ENCODE measurements at places on chromosomes 6 and 20. TPM values are rescaled to one million over a fixed set of nuclear protein-coding genes. Genes with fewer than 3 reads are reported as not detected.

DNA sequence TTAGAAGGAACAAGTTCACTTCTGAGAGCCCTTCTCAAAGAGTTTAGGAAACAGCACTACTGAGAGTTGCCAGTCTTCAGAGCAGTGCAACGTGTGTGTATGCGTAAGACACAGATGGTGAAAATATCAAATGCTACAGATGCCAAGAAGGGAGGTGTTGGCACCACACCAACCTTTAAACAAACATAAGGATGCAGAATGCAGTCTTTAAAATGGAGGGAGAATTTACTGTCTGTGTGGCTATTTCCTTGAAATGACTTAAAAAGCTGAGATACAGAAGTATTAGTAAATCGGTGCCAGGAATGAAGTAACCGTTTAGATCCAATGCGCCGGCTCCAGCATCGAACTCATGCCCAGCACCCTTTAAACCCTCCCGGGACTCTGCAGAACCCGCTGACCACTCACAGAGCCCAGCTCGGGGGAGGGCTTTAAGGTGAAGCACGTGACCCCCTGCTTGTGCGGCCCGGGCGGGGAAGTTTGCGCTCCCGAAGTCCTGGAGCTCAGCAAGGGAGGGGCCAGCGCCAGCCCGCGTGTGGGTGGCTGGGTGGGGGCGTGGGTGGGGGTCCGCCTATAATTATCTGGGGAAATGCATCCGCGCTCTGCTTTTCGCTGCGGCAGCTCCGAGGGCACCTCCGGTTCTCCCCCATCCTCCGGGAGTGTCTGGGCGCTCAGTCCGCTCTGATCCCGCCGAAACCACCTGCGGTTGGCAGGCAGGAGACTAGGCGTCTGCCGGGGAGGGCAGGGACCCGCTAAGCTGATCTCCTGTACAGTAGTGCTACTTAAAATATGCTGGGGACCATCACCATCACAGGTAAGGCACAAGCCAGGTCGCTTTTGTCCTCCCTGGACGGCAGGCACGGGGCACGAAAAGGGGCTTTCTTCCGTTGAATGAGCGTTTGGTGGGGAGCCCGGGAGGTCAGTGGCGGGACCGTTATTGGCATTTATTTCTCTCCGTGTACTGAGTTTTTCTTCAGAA is 66.0 kb downstream of the ZBTB2 start:
- peak; percentile 68 for DNase-seq

IL17A gene
- not detected for total RNA-seq

GRCh38 chr6:115221198-115221597 is 839.5 kb downstream of the FRK start:
- DNase-seq: no peak

BPIFB6 gene
- total RNA-seq: not detected

WFDC13 gene
- not detected for total RNA-seq

VPS16 gene
- 37.5 TPM for total RNA-seq

MCCD1 gene
- total RNA-seq: not detected

OR2B6 gene
- not detected for total RNA-seq

DNA sequence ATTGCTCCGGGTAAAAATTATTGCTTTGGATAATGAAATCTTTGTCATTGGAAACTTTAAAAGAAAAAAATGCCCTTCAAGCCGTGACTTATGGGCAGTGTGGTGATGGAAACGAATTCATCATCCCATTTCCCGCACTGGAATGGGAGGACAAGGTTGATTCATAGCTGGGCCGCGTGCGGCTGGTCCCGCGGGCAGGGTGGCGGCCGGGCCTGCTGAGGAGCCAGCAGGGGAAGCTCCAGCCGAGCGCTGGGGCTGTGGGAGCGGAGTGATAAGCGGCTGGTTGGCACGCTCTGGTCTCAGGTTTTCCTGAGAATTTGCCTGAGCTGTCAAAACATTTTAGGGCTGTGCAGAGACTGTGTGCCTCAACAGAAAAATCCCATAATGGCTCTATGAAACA is 351.7 kb downstream of the CDC5L start:
- peak; percentile 51 for DNase-seq

DNA sequence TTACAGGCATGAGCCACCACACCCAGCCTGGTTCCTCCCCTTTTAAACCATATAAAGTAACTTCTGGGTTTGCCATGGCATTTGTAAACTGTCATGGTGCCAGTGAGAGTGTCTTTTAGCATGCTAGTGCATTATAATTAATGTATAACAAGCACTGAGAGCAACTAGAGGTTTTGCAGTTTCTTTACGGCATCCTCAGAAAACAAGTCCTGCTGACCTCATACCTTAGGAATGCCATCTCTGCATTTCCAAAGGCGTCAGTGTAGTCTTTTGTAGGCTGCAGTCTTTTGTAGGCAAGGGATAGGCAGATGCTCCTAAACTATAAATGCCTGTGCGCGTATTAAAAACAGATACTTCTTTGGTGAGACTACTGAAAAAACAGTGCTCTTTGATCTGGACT is 75.0 kb upstream of the EZR start:
- peak; percentile 73 for DNase-seq

DNA sequence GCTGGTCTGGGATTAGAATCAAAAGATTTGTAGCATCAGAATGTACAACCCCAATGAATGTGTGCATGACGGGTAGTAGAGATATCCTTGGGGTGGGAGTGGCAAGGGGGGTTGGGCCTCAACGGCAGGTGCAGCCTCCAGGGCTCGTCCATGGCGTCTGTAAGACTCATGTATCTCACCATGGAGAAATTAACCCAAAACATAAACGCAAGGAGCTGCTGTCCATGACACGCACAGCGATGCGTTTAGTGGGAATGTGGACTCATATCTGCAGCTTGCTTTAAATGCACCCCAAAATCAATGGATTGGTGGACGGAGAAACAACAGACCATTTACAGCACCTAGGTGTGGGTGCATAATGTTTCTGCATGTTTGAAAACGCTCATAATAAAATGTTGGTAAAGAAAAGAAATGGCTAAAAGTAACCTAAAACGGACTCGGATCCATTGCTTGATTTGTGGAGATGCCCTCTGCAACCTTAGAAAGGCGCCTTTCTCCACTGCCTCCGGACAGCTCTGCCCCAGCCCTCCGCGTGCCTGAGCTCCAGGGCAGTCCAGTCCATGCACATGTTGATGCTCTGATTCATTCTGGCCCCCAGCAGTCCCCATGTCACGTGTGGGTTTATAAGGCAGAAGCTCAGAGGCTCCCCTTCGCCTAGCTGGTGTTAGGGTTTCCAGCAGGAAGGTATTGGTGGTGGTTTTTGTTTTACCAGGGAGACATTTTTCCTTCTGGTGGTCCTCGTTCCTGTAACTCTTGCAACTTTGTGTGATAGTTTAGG is 24.5 kb downstream of the PYGB start:
- no peak for DNase-seq

- DNase-seq: no peak
These were observed 21.1 kb downstream of the SCUBE3 start for GRCh38 chr6:35234901-35235300.

DNA sequence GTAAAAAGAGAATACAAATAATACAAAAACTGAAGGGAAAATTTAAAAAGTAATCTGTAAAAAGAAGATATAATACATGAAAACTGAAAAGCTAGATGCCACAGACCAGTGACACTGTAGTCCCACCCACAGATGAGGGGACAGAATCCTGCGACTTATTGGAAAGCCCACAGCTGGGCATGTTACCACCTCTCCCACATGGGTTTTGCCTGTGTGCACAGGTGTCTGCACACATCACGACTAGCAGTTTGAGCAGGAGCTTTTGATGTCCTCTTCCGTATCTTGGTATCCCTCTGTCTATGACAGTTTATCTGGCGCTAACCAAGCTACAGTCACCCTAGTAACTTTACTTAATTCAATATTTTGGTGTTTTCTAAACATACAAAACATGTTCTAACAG is 291.1 kb upstream of the EXOC2 start:
- DNase-seq: peak; percentile 17

DNA sequence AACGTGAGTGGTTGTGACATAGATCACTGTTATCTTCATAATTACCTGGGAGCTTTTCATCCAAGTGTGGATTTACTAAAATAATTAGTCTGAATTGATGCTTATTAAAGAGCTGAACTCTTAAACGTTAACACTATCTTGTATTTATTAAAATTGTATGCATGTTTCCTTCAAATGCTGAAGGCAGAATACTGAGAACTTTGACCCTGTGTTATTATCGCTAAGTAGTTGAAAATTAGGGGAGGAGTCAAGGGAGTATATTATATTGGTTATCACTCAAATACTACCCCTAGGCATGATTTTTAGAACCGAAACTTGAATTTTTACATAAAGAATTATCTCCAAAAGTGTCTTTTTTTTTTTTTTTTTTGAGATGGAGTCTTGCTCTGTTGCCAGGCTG is 5.8 kb downstream of the VAPB start:
- no peak for DNase-seq

DNA sequence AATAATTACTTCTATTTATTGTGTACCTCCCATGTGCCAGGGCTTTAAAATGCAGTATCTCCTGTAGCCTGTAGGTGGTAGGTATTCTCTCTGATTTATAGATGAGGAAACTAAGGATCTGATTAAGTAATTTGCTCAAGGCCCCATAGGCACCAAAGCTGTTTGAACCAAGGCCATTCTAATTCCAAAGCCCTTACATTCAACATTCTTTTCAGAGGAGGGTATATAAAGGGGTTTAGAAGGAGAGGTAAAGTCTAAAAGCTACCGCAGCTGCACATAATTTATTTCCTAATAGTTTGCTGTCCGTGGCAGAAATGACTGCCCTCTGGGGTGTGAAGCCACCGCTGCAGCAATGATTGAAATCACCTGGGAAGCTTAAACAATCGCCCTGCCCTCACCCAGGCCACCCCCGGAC is 95.0 kb upstream of the FAM8A1 start:
- DNase-seq: no peak

- no peak for DNase-seq
These were observed 229.0 kb downstream of the ZNF217 start for GRCh38 chr20:53364646-53365045.

GRCh38 chr20:22455259-22455658 is 129.1 kb downstream of the FOXA2 start:
- DNase-seq: no peak

- no peak for DNase-seq
These were observed 76.9 kb upstream of the CCN2 start for GRCh38 chr6:132028029-132028428.

DNA sequence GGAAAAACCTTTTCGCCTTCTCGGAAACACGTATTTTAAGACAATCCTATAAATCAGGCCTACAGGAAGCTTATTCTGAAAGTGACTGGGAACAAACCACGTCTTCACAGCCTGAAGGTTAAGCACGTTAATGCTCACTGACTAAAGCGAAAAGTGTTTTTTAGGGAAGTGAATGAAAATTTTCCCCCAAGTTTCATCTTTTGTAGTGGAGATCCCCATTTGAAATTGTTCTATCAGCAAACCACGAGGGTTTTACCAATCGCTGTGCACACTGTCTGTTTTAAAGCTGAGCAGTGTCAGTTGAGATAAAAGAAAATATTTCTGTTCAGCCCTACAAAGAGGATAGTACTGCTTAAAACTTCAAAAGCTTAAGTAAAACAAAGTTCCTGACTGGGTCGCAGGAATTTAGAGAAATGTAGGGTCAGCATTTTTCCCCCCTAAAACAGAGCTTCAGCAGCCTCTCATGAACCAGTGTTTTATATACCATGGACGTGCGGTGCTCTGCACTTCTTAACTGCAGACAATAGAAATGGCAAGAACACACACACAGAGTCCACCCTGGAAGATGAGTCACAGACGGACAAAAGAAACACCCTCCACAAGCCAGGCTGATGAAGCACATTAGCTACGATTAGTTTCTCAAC is 34.9 kb downstream of the SLC22A23 start:
- DNase-seq: no peak

MICB gene
- 9.8 TPM for total RNA-seq

FRMD1 gene
- total RNA-seq: not detected

DNA sequence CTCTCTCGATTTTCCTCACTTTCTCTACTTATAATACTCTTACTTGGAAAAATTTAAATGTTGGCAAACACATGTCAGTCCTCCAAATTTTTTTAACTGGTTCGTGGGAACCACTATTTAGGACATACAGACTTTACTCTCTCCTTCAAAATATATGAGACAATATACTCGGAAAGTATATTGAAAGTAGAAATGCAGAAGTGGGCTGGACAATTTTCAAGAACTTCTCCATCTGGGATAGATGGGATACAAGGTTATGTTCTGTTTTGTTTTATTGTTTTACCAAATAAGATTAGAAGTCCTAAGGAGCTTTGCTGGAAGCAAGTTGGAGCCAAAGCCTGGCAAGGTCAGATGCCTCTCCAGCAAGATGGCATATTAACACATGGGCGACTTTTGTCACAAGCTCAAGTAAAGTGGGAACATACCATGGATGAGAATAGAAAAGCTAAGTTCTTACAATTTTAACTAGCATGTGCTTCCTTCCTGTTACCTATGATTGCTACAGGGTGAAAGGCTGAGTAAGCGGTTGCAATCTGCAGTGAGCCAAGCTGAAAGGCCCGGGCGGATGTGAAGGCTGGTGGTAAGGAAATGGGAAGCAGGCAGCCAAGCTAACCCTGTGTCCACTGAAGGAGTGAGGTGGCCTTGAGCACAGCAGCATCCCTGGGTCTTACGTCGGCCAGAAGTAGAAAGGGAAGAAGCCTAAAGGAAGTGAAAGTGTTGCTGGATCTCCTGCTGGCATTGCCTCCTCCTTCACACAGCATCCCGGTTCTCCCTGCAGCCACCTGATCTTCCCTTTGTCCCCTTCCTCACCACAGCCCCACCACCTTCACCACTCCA is 7.1 kb downstream of the MAP3K5 start:
- no peak for DNase-seq

DNA sequence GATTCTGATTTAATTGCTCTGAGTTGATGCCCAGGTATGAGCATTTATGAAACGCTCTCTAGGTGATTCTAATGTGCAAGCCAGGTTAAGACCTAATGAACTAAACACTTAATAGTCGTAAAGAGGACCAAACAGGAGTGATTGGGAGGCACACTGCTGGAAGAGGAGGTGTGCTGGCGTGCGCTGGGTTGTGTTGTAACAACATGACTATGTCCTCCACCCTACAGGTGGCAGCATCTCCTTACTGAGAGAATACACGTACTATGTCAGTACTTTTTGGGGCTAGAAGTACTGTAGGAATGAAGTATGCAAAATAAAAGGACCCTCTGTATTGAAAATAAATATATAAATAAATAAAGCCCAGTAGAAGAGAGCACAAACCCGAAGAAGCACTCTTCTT is 11.9 kb downstream of the C6orf89 start:
- DNase-seq: peak; percentile 69

- no peak for DNase-seq
These were observed 58.0 kb upstream of the CD2AP start for GRCh38 chr6:47419621-47420020.

PSMG4 gene
- 15.9 TPM for total RNA-seq

- no peak for DNase-seq
These were observed 48.3 kb downstream of the OGFRL1 start for GRCh38 chr6:71336901-71337300.

CNR1 gene
- 14.3 TPM for total RNA-seq

- no peak for DNase-seq
These were observed 135.9 kb downstream of the JPH2 start for GRCh38 chr20:44050925-44051660.

SNAP91 gene
- total RNA-seq: 1.2 TPM

Measured in endodermal cell (in vitro differentiated cells).